Hematopoietic multipotent progenitor cell treated with erythropoietin and hydrocortisone succinate and interleukin-3 and kit ligand, for 6 days (in vitro differentiated cells): ENCODE measurements at places on chromosomes 6 and 20.
A peak's percentile ranks its signal among the peaks of the same experiment; 100 is the strongest.

DNA sequence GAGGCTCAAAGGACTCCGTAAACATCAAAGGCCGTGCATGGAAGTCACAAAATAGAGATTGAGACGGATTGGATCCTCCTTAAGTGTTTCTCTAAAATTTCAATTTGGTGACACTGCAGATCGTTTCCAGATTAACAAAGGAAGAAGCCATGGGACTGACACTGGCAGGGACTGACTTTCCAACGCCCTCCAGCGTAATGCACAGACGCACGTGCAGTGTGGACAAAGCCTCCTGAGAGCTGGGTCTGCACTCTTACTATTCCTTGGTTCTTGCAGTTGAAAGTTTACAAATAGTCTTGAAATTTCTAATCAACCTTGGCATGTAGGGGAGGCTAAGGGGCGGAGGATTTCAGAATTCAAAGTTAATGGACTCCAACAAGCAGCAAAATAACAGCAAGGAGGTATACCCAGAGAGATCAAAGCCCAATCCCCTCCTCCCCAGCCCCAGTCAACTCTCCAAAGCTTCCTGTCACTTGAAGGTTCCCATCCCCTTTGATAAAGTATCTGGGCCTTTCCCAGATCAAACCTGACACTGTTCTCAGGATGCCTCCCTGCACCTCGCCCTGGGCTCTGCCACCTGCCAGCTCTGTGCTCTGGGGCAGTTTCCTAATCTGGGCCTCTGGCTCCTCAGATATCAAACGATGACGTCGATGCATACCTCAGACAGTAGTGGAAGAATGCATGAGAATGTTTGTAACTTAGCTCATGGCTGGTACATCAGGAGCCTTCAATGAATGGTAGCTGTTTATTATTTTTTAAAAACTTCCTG, 106.5 kb upstream of the TRAF3IP2 start:
- no peak for DNase-seq

DNA sequence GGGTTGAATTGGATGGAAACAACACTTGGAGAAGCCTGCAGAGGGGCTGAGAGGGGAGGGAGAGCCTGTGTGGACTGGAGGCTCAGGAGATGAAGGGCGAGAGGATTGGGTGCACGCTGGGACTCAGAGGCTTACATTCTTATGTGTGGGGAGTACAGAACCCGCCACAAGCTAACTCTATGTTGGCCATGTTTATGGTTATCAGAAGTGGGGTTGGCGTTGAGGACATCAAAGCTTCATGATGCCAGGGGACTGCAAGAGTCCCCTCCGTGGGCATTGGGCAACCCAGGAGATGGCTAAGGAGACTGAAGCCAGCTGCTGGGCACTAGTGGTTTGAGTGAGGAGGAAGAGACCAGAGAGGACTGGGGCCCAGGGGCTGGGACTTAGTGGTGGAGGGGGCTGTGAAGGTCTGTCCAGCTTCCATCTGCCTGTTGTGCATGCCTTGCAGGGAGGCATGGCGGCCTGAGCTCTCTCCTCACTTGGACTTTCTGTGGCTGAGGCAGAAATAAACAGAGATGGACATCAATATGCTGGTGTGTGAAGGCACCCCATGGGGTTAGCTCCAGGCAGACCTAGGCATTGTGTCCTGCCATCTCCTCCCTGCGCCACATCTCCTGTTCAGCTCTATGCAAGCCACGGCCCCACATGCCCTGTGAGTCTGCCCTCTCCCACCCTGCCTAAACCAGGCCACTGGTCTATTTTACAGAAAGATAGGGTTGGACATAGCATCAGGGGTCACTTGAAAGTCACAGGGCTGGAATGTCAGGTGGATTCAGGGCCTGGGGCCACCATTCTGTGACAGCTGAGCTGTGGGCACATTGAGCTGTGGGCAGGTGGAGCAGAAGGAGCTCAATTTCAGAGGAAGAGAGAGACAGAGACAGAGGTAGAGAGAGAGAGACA, 61.6 kb downstream of the PHACTR3 start:
- DNase-seq = no peak

- DNase-seq = peak; percentile 14
Measured at GRCh38 chr6:130882370-130882769, 55.2 kb downstream of the SMLR1 start.

- no peak for DNase-seq
Measured at GRCh38 chr6:12893036-12893435, 176.5 kb downstream of the PHACTR1 start.

GRCh38 chr6:158978757-158979156, 21.2 kb downstream of the RSPH3 start:
- no peak for DNase-seq

DNA sequence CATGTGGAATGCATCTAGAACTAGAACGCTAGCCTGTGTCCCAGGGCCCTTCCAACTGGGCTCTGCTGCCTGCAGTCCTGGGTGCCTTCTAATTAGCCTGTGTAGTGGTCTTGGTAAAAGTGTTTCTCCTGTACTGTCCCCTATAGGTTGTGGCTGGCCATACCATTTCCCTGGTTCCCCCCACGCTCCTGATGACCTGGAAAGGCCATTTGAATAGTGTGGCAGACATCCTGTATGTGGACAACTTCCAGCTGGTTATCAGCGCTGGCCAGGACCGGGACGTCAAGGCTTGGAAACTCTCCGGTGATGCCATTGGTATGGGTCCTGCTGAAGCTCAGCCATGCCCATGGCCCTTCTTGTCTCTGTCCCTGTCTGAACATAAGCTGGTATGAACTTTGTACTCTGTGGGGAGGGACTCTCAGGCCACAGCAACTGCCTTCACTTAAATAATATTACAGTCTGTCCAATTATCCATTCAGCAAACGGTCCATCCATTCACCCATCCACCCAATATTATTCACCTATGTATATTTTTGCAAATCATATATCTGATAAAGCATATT, 60.7 kb downstream of the SUN5 start:
- no peak for DNase-seq

GRCh38 chr6:157092736-157093135, 230.6 kb downstream of the TMEM242 start:
- DNase-seq = no peak

DNA sequence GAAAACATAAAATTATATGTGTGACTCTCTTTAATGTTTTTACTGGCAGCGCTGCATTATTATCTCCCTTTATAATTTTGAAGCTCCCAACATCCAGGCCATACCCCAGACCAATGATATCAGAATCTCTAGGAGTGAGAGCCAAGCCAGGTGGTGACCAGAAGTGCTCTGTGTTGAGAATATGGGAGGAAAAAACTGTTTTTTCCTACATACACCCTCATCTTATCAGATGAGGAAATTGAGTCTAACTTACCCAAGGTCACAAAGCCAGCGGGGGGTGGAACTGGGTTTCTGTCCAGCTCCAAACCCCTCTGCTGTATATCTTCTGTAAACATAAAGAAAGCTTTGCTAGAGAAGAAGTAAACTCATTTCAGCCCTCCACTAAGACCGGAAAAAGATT, 42.5 kb downstream of the LY86 start:
- DNase-seq = no peak

DNA sequence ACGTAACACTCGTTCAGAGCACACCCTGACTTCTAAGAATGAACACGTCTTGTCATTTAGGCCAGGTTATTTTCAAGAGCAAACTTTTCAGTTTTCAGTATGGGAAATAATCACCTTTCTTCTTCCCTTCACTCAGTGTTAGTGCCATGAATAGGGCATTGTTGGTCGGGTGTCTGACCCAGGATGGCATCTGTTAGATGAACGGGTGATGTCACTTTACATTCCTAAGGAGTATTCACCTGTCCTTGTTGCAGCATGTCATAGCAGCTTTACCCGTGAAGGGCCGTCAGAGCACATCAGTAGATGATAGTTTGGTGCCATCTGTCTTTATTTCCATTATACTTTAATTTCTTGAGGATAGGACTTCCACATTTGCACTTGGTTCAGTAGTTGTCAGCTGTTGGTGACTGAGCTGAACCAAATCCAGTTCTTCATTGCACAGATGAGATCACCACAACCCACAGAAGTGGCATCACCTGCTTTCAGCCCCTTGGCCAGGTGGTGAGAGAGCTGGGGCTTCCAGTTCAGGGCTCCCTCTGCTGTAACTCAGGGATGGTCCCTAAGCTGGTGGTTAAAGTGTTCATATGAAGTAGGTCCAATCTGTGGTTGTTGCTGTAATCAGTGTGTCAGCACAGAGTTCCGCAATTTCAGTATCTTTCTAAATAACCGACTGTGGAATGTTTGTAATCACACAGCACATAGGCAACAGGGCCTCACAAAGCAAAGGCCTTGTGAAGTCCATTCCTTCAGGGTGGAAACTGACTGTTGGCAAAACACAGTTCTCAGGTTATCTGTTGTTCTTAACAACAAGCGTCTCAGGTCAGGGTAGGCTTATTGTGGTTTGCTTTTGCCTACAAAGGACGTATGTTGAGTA, 68.2 kb downstream of the FAM120B start:
- peak; percentile 17 for DNase-seq

- peak; percentile 86 for DNase-seq
Measured at GRCh38 chr20:50569864-50570836, 60.0 kb downstream of the PTPN1 start.

DNA sequence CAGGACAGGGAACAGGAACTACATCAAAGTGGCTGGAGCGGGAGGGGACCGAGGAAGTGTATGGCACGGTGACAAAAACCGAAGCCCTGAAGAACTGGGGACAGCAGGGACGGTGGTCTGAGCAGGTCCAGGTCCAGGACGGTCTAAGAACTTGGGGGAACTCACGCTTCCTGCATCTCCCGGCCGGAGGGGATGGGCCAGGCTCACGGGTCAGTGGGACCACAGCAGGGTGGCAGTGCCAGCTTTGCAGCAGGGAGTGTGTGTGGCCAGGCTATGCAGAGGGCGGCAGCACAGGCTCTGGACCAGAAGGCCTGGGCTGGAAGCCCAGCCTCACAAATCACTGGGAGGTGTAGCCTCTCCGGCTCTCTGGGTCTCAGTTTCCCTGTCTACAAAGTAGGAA, 123.8 kb downstream of the BMP7 start:
- DNase-seq = no peak

- DNase-seq = no peak
Measured at GRCh38 chr6:124703541-124703940, 258.7 kb upstream of the RNF217 start.
